ENCODE measurements at places on chromosomes 7 and 10.

DNA sequence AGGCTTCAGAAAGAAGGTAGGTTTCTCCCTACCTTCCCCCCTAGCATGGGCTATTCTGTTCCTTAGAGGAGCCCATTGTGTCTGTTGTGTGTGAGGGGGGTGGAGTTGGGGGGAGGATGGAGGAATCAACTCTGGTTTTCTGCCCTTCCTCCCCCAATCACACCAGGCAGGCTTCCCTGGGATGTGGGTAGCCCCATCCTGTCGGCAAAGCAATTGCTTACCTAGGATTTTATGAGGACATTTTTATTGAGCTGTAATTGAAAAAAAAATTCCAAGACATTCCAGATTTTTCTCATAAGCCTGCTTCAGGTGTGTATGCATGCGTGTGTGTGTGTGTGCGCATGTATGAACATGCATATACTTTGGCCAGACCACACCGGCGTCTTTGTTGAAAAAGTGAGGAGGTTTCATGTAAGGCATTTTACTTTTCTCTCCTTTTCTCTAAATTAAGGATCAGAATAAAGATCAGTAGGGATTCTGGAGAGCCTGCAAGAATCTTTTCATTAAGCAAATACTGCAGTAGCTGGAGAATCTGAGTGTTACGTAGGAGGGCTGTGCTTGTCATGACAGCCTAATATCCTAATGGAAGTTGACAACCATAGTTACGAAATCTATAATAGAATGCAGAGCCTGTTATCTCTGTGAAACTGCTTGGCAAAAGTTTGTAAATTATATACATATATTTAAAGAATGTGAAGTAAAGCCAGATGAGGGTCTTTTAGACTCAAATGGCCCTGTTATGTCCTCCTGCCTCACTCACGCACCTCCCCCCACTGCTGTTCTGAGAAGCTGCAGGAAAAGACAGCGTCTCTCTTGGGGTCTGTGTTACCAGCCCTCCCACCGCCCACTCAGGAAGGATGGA lies 27.3 kb upstream of the SAMD8 start:
- DNase-seq = no peak

DNA sequence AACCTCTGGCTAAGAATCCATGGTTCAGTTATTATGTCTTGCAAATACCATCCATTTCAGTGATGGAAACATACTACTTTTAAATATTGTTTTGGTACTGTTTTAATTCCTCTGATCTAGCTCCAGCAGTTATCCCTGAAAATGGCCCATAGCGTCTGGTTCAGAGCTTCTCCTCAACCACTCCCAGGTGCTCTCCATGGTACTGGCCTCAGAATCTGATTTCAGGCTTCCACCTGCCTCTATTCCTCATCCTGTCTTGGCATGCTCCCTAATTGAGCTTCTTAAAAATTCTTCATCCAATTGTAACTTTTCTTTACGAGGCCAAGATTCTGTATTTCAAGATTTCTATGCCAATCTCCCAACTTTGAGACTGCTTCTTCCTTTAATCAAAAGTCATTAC lies 236.3 kb downstream of the HTR7 start:
- DNase-seq = no peak

DNA sequence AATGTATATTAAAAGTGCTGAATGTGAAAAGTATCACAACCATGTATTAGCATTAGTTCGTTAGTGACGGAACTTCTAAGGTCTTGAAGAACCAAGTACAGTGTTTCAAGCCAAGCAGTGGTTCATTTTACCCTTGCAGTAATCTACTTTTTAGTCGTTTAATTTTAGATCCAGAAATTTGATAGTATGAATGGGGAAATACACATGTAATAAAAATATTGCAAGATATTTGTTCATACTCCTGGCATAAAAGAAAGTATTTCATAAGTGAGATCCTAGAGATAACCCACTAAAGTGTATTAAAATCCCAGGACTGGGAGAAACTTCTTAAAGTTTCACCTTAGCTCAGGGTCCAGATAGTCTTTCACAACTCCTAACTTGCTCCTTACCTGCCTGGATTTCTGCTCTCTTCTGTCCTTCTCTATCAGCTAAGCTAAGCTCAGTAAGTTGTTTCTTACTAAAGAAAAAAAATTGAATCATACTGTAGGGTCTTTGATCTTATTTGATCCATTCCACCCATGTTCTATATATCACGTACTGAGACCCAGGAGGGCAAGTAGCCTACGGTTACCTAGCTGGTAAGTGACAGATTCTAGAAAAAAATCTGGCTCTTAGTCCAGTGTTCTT lies 1.5 kb downstream of the BCAP29 start:
- DNase-seq = no peak

DNA sequence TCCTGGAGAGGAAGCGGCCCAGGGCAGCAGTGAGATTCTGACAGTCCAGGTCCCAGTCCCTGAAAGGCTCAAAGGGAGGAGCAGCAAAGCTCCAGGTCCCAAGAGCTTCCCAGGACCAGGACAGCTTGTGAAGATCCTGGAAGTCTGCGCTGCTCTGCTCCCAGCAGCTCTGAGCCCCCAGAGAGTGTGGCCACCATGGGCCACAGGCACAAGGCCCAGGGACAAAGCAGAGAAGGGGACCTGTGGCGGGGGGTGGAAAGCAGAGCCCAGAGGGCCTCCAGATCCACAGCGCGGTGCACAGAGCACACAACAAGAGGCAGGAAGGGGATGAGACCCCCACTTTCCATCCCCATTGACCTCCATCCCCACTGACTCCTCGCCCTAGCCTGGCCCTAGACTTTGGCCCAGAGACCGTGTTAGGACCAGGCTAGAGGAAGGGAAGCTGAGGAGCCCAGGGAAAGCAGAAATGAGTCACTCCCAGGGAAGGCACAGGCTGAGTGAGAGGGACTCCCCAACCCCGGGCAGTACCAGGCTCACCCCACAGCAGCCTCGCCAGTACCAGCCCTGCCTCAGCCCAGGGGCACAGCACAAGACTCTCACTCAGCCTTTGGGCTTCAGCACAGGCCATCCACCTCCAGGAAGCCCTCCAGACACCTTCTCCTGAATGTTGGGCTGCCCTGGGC lies 75.5 kb downstream of the GRID1 start:
- DNase-seq = no peak

DNA sequence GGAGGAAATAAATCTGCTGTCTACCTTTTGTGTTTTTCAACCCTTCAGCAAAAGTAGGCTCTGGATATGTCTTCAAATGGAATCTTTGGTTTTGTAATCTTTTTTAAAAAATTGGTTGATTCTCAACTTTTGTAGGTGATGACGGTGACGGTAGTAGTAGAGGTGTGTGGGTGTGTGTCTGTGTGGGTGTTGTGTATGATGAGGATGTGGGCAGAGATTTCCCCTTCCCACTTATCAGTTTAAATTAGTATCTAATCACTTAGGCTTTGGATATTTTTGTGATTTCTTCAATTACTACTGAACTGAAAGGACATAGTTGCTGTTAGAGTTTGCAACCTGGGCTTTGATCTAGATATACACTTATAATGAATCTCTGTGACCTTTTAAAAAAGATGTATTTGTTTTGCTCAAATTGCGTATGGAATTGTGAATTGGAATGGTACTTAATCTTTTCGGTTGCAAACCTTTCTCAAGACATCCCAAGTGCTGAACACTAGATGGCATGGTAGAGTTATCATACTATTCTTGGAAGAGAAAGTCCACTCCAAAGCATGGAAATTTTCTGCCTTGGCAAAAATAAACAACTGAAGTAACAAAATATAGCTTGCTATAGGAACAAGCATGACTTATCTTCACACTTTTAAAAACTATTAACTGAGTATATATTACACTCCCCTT lies 51.9 kb upstream of the A1CF start:
- DNase-seq = no peak

DNA sequence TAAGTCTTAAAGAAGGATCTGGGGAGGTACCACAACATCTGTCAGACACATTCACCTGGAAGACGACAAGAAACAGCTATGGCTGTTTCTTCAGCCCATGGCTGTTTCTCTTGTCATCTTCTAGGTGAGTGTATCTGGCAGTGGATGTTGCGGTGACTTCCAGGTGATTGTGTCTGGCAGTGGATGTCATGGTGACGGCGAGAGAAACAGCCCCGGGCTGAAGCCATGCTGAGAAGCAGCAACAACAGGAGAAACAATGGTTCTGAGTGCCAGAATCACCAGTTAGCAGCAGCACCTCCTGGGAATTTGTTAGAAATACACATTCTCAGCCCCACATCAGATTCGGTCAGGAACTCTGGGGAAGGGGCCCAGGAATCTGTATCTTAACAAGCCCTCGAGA lies 68.6 kb upstream of the SYPL1 start:
- DNase-seq = no peak
